ENCODE measurements at places on chromosomes 13 and 19.

GRCh38 chr13:111967572-111968201 is 99.3 kb upstream of the SOX1 start:
- H3K36me3 ChIP-seq: no peaks in the 10 kb centered on the region
- H3K27me3 ChIP-seq: peaks cover 13% of the 10 kb centered on the region
- H3K27ac ChIP-seq: no peak overlapping the region
- no peak for DNase-seq
- no peaks in the 10 kb centered on the region for H3K4me1 ChIP-seq

DNA sequence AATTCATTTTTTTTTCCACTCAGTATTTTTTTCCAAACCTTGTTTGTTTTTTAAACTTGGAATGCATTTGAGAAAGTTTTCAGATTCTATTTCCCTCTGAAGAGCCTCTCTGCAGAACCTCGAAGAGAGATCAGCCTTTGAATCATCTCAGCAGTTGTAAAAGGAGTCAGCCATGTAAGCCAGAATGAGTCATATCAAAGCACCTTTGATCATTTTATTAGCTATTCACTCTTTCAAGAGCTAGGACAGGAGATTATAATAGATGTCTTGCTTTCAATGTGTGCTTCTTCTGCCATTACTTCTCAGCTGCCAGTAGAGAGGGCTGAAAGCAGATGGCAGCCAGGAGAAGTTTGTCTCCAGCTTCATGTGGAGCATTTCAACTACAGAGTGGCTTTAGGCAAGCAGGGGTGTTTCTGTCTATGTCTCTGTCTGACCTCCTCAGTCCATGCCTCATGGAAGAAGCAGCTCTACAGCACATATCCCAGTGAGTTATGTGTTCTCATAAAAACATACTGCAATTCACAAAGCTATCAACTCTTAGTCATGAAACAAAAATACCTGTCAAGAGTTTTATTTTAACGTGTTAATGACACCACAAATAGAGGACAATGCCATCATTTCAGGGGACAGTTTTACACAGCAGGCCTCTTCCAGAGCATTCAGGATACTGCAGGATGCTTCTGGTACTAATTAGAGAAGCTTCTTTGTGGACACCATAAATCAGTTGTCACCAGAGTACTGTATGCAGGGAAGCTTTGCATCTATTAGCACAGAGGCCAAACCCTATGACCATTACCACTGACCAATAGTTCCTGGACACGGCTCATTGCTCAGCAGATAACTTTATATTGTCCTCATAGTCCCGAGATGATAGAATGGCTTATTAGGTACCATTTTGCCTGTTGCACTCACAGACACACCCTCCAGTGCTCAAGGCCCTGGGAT is 94.3 kb downstream of the NHLRC3 start:
- H3K36me3 ChIP-seq: no peaks in the 10 kb centered on the region
- no peaks in the 10 kb centered on the region for H3K4me1 ChIP-seq
- no peak overlapping the region for H3K4me3 ChIP-seq
- H3K27ac ChIP-seq: no peak overlapping the region

- H3K4me1 ChIP-seq: no peaks in the 10 kb centered on the region
- H3K4me3 ChIP-seq: no peak overlapping the region
- H3K27ac ChIP-seq: no peak overlapping the region
- DNase-seq: peak; percentile 62
- peaks cover 5% of the 10 kb centered on the region for H3K27me3 ChIP-seq
These were observed 38.0 kb upstream of the C13orf42 start for GRCh38 chr13:51148952-51149573.

DNA sequence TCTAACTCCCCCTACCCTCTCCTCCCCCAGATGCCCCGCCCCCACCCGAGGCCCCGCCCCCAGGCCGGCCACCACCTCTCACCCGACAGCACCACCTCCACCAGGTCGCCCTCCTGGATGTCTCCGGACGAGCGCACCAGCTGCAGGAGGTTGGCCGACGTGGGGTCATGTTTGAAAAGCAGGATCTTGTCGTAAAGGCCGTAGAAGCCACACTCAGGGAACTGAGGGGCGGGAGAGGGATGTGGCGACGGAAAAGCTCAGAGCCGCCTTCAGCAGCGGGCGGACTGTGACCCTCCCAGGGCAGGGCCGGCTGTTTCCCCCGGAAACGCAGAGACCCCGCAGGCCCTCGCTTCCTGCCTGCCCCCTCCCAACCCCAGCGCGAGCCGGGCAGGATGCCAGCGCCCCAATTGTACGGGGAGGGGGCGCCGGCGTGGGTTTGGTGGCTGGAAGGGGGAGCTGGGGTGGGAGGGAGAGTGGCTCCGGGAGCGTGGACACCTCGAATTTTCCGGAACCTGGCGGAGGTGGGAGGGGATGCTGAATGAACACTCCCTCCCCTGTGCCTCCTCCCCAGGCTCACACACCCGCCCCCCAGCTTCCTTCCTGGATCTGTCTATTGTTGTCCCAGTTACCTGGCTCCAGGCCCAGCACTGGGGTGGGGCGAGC is 3.0 kb downstream of the PRKD2 start:
- H3K27me3 ChIP-seq: no peaks in the 10 kb centered on the region
- H3K36me3 ChIP-seq: no peaks in the 10 kb centered on the region
- H3K27ac ChIP-seq: peak overlapping the region; percentile 91
- DNase-seq: peak; percentile 92
- H3K4me1 ChIP-seq: peaks cover 11% of the 10 kb centered on the region

GRCh38 chr13:110644892-110645521 is 29.7 kb downstream of the NAXD start:
- H3K4me3 ChIP-seq: no peak overlapping the region
- no peaks in the 10 kb centered on the region for H3K27me3 ChIP-seq
- no peaks in the 10 kb centered on the region for H3K36me3 ChIP-seq
- peak; percentile 80 for DNase-seq

DNA sequence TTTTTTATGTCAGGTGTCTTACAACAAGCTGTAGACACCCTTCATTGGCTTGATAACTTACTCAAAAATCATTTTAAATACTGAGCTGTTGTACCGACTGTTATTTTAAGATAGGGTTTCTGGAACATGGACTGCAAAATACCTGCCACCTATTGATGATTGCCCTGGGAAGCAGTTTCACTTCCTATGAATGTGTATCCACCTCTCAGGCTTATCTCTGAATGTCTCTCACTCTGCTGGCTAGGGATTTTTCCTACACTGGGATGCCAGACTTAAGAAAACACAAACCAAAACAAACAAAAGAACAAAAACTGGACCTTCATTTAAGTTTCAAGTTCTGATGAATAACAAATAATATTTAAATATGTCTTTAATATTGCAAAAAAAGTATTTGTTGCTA is 663.7 kb downstream of the EFNB2 start:
- H3K4me3 ChIP-seq: no peak overlapping the region
- H3K4me1 ChIP-seq: no peaks in the 10 kb centered on the region
- no peaks in the 10 kb centered on the region for H3K36me3 ChIP-seq
- no peaks in the 10 kb centered on the region for H3K27me3 ChIP-seq

- H3K4me1 ChIP-seq: peaks cover 19% of the 10 kb centered on the region
- H3K27me3 ChIP-seq: no peaks in the 10 kb centered on the region
- no peak overlapping the region for H3K4me3 ChIP-seq
- peak overlapping the region; percentile 9 for H3K27ac ChIP-seq
These were observed 76.9 kb downstream of the FOXO1 start for GRCh38 chr13:40589285-40590109.

DNA sequence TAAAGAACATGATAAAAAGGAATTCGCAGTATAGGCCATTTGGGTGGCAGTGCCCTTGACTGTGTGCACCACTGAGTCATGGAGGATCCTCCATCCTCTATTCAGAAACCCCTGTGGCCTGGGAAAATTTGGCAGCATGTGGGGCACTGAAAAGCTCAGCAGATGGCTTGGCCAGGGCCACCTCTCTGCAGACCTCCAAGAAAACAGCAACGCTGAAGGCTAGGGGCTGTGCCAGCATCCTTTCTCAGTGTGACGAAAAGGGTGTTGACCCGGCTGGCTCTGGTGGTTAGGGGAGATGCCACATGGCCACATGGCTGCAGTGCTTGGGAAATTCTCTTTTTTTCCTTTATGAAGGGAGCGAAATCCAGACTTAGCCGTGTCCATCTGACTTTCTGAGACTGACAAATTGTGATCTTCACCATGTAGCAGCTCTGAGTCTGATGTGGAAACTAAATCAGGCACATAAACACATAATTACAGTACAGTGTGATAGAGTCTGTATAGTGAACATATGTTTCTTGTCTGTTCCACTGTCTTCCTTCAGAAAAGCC is 178.0 kb downstream of the KCTD12 start:
- H3K27ac ChIP-seq: no peak overlapping the region
- no peaks in the 10 kb centered on the region for H3K4me1 ChIP-seq
- H3K4me3 ChIP-seq: no peak overlapping the region
- DNase-seq: no peak
- H3K27me3 ChIP-seq: no peaks in the 10 kb centered on the region

DNA sequence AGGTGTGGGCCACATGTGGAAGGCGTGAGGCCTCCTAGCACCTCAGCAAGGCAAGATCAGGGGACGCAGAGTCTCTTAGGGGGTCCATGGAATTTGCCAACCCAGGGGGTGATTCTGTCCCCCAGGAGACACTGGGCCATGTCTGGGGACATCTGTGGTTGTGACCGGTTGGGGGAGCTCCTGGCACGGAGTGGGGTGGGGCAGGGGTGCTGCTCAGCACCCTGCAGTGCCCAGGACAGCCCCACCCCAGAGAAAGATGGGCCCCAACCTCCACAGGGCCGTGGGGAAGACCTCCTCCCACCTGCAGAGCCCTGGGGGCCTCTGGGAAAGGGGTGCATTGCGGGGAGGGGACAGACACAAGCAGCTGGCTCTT is 4.0 kb downstream of the MKNK2 start:
- no peak for DNase-seq
- peaks cover 39% of the 10 kb centered on the region for H3K4me1 ChIP-seq
- no peaks in the 10 kb centered on the region for H3K27me3 ChIP-seq
- no peaks in the 10 kb centered on the region for H3K36me3 ChIP-seq

DNA sequence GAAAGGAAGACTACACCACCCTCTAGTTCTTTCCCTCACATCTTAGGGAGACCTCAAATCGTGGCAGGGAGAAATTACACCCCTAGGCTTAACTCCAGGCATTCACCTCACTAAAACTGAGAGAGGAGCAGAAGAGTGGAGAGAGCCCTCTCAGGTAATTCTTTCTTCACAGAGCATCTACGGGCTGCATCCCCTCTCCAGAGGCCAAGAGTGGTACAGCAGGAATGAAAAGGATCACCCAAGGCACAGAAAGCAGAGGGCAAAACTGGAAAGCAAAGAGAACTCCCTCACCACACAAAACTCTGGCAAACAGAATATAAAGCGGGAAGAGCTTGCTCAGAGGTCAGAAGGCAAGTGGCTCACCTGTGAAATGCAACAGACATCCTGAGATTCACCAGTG is 661.2 kb downstream of the TBC1D4 start:
- H3K27me3 ChIP-seq: no peaks in the 10 kb centered on the region
- H3K4me1 ChIP-seq: no peaks in the 10 kb centered on the region
- no peak overlapping the region for H3K27ac ChIP-seq
- H3K36me3 ChIP-seq: no peaks in the 10 kb centered on the region

DNA sequence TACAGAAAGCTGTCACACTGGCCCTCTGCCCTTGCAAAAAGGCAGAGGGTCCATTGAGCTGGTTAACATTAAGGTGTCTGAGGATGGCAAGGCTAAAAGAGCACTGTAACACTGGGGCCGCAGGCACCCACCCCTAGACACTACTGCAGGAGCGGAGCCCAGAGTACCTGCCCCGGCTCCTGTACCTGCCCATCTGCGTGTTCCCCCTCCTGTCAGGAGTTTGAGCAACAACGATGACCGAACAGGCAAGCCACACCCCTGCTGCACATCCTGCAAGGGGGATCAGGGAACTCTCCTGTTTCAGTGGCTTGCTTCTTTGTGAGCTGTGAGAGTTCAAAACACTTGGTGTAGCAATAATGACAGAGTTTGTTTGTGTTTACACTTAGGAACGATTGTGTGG is 117.4 kb upstream of the STARD13 start:
- no peak overlapping the region for H3K27ac ChIP-seq
- no peaks in the 10 kb centered on the region for H3K4me1 ChIP-seq
- DNase-seq: no peak
- no peak overlapping the region for H3K4me3 ChIP-seq

GRCh38 chr13:111877906-111878305 is 189.0 kb upstream of the SOX1 start:
- H3K27me3 ChIP-seq: peaks cover 4% of the 10 kb centered on the region
- no peak for DNase-seq
- H3K36me3 ChIP-seq: no peaks in the 10 kb centered on the region
- H3K4me3 ChIP-seq: no peak overlapping the region

DNA sequence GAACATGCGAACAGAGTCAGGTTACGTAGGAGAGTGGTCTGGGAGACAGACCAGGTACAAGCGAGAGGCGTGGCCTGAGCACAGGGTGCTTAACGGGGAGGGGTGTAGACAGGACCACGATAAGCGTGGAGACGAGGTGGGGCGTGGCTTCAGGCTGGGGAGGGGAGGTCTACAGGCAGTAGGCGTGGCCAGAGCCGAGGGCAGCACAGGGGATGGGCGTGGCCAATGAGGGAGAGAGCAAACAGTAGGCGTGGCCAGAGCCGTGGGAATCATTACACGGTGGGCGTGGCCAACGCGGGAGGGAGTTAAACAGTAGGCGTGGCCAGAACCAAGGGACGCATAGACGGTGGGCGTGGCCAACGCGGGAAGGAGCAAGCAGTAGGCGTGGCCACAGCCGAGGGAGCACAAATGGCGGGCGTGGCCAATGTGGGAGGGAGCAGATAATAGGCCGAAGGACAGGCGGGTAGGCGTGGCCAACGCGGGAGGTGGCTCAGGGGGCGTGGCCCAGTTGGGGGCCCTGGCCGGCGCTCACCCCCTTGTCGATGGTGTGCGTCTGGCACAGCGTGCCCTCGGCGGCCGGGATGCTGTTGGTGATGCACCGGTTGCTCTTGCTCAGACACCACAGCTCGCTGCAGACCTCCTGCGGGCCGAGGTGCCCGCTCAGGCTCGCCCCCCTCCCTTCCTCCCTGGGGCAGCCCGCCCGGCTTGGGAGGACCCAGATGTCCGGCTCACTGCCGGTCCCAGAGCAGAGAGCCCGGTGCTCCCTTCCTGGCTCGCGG is 15.2 kb upstream of the MYO1F start:
- H3K36me3 ChIP-seq: no peaks in the 10 kb centered on the region
- no peak overlapping the region for H3K27ac ChIP-seq
- peak overlapping the region; percentile 20 for H3K4me3 ChIP-seq
- H3K27me3 ChIP-seq: no peaks in the 10 kb centered on the region
- DNase-seq: peak; percentile 99
- H3K4me1 ChIP-seq: peaks cover 3% of the 10 kb centered on the region

- H3K4me1 ChIP-seq: no peaks in the 10 kb centered on the region
- no peaks in the 10 kb centered on the region for H3K36me3 ChIP-seq
- H3K27ac ChIP-seq: no peak overlapping the region
These were observed 981.5 kb downstream of the DIAPH3 start for GRCh38 chr13:59182241-59182640.

DNA sequence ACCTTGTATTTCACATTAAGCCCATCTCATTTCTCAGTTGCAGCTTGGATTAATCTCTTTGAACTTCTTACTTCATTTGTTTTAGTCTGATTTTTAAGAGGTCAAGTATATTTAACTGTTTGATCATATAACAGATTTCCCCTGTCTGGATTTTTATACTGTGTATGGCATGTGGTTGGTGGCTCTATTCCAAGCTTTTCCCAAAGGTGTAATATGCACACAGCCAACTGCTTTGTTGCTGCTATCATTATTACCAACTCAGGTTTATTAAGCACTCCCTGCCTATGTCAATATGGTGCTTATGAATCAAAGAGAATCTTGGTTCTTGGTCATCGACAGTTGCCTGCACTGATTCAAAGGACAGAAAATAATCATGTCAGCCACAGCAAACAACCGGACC is 92.6 kb downstream of the RAP2A start:
- H3K4me1 ChIP-seq: no peaks in the 10 kb centered on the region
- DNase-seq: no peak
- H3K27ac ChIP-seq: no peak overlapping the region
- no peaks in the 10 kb centered on the region for H3K27me3 ChIP-seq
- no peak overlapping the region for H3K4me3 ChIP-seq
- no peaks in the 10 kb centered on the region for H3K36me3 ChIP-seq

GRCh38 chr13:86080340-86080995 is 281.2 kb upstream of the SLITRK6 start:
- no peaks in the 10 kb centered on the region for H3K4me1 ChIP-seq
- no peaks in the 10 kb centered on the region for H3K27me3 ChIP-seq
- H3K36me3 ChIP-seq: no peaks in the 10 kb centered on the region

All from hepatocyte (in vitro differentiated cells).